Lower leg skin (tissue), 4 donors: ENCODE measurements at places on chromosomes 3 and 15.

DNA sequence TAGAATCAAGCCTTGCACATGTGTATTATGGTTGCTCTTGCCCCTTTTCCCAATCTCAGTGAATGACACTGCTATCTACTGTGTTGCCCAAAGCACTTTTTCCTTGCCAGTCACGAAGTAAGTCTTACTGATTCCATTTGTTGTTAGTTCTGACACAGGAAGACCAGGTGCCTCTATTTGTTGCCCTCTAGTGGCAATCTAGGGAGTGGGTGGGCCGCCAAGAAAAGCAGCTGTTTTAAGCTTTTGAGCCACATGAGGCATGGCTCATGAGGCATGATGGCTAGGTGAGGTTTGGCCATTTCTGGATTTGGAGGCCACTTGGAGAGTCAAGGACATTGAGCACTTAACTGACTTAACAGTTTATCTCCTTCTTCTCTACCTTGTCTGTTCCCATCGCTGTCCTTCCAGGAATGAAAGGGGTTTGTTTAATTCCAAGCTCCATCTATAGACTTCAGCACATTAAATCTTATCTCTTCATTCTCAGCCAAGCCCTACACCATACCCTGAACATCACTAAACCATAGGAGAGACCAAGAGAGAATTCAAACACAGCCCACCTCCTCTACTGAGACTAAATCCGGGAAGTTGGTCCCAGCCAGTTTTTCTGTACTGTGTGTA is 103.1 kb downstream of the HCN4 start:
- DNase-seq = peak; percentile 23

DNA sequence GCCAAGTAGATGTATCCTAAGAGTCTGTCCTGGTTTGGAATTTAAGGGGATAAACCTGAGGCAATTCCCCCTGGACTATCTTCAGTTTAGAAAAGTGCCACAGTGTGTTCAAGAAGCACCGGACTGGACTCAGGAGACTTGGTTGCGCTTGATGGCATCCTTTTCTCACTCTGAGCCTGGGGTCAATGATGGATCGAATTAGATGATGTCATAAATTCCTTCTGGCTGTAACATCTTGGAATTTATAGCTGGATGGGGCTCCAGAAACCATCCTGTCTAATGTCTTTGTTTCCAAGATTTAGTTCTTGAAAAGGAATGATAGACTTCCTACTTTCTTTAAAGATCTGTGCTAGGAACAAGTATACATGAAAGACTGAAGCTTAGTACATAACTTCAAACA is 280.6 kb downstream of the LPP start:
- no peak for DNase-seq

- DNase-seq = no peak
These were observed 49.1 kb downstream of the TRANK1 start for GRCh38 chr3:36895496-36896409.

GRCh38 chr3:173173652-173174051 is 32.6 kb upstream of the SPATA16 start:
- no peak for DNase-seq

GRCh38 chr3:65902304-65902793 is 136.4 kb downstream of the MAGI1 start:
- DNase-seq = peak; percentile 87
